Stimulated activated CD8-positive, alpha-beta memory T cell treated with anti-CD3 and anti-CD28 coated beads, Interleukin-12 subunit alpha, Interleukin-12 subunit beta, amount 100 ng/mL, for 4 hours (primary cell): ENCODE measurements at places on chromosomes 7 and 10.

- DNase-seq: no peak
These were observed 265.9 kb downstream of the FGFR2 start for GRCh38 chr10:121332353-121332752.

DNA sequence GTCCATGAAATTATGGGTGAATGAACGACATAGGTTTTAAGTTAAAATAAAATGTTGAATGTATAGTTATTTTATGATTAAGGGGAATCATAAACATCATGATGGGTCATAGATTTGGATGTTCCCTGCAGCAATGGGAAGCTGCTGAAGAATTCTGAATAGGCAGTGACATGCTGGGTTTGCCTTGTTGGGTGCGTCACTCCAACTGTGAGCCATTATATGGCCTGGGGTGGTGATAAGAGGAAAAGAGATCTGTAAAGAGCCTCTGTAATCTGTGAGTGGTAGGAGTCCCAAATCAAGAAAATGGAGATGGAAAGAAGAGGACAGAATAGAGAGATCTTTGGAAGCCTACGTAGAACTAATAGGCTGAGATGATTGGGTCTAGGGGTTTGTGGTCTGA lies 58.1 kb upstream of the GPR26 start:
- DNase-seq: no peak

DNA sequence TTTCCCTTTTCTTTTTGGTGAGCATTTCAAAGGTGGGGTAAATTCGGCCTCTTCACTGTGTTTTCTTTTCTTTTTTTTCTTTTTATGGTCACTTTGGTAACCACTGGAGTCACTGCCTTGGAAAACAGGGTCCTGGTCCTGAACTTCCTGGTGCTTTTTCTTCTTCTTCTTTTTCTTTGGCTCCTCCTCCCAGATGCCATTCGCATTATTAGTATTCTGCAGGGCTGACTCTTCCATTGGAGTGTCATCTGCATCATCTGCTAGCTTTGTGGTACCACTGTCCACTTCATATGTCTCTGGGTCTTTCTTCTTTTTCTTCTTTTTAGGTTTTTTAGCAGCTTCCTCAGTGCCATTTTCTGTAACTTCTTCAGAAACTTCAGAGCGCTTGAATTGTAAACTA lies 10.5 kb downstream of the POLR1F start:
- DNase-seq: no peak

DNA sequence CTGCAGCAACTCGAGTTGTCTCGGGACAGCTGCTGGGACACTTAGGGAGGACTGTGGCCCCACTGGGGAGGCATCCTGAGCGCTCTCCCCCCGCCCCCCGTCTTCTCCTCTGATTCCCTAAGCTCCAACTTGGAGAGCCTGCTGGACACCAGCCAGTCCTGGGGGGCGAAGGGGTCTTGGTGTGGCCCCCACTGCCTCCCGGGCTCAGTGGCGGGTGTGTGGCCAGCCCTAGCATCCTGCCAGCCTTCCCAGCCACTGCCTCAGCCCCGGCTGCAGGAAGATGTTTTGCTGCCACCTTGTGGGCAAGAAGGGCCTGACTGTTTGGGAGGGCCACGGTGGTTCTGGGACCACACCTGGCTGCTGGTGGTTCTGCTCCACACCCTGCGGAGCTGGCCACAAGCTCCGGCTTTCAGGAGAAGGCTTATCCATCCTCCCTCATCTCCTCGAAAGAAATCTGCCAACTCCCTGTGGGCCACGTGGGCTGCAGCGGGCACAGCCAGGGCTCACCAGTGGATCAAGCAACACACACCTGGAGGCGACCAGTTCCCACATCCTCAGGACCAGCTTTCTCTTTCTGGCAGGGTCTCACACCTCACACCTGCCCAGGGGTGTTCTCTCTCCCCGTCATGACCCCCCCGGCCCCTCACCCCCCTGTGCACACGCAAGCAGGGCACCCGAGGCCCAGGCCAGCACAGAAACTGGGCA lies 24.8 kb downstream of the AGAP3 start:
- DNase-seq: peak; percentile 48

- DNase-seq: no peak
These were observed 667 bp downstream of the KLLN start for GRCh38 chr10:87862679-87863052.

DNA sequence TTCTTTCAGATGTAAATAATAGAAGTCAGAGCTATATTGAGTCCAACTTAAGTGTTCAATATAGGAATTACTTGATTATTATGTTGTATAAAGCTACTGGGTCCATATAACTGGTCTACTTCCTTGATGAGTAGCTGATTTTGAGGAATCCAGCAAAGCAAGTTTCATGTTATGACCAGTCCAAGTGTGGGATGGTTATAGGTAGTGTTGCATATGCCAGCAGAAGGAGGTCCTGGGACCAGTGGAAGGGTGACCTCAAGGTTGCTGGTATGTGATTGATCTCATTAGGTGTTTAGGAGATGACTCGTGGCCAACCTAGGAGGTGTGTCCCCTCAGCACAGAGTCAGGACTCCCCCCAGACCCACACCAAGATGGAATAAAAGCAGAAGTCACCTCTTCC lies 551.5 kb downstream of the KCNMA1 start:
- no peak for DNase-seq

GRCh38 chr7:5177060-5177459 lies 13.0 kb upstream of the WIPI2 start:
- no peak for DNase-seq

GRCh38 chr10:99329554-99330346 lies 594 bp downstream of the CNNM1 start:
- DNase-seq: no peak

DNA sequence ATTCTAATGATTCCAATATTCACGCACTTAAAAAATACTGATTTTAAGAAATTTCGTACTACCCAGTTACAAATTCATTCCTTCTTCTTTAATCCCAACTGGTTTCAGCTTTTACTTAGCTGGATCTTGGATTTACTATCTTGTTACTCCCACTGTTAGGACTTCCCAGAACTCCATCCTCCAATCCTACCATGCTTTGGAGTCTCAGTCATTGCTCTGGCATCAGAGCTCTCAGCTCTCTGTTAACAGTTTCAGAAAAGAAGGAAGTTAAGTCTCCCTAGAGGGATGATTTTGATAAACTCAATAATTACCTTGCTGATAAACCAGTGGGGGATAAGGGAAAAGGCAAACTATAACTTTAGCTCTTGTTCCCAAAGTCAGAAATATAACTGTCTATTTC lies 9.5 kb downstream of the PPA1 start:
- DNase-seq: no peak

GRCh38 chr10:44922021-44922420 lies 10.9 kb downstream of the TMEM72 start:
- no peak for DNase-seq

GRCh38 chr7:78222001-78222751 lies 423.6 kb downstream of the PHTF2 start:
- no peak for DNase-seq

DNA sequence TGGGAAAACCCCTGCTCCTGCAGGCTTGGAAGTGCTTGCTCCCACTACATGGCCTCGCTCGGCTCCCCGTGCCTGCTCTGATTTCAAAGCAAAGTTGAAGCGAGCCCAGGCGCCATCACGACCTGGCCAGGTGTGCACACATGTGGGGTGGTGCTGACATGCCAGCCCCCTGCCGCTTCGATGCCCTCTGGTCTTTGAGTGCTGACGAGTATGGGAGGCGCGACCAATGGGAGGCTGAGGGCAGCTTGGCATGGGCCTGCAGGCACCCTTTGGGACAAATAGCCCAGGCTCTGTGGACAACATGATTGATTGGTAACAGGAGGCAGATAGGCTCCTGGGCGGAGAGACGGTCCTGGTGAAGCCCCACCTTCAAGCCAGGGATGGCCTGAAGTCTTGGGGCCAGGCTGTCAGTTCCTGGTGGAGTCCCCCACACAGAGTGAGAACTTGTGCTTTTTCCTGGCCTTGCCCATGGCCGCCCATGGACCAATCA lies 252.4 kb upstream of the SEMA3A start:
- no peak for DNase-seq

DNA sequence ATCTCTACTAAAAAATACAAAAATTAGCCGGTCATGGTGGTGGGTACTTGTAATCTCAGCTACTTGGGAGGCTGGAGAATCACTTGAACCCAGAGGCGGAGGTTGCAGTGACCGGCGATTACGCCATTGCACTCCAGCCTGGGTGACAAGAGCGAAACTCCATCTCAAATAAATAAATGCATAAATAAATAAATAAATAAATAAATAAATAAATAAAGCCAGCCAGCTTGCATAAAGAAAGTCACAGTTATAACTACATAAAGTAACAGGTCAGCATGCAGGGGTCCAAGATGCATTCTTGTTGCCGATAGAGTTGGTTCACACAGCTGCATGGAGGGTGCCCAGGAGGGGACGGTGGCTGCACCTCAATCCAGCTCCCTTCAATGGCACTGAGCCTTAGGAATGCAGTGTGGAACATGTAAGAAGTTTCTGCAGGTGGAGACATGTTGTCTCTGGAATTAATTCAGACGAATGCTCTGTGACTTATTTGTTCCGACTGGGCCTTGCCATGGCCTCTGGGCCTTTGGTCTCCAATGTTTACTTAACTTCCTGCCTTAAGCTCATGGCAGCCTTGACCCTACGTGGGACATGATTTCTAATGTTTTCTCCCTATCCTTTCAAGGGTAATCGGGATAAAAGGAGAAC lies 159.6 kb upstream of the PRKCQ start:
- DNase-seq: no peak

GRCh38 chr10:77686096-77686495 lies 48.5 kb upstream of the KCNMA1 start:
- no peak for DNase-seq

GRCh38 chr7:142800699-142801260 lies 30.0 kb downstream of the PRSS2 start:
- no peak for DNase-seq

DNA sequence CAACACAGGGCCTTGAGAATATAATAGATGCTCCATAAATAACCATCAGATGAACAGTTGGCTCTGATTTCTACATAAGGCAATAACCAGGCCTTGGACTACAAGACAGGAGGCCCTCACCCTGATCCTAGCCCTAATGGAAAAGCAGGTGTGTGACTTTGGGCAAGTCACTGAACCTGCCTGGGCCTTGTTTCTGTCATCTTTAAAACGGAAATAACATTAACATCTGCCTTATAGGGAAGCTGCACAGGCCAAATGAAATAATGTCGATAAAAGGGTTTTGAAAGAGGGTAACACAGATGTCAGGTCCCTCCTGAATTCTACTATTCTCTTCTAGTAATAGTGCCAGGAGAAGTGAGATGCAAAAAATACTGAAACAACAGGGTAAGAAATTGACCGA lies 20.7 kb downstream of the PIK3AP1 start:
- no peak for DNase-seq

DNA sequence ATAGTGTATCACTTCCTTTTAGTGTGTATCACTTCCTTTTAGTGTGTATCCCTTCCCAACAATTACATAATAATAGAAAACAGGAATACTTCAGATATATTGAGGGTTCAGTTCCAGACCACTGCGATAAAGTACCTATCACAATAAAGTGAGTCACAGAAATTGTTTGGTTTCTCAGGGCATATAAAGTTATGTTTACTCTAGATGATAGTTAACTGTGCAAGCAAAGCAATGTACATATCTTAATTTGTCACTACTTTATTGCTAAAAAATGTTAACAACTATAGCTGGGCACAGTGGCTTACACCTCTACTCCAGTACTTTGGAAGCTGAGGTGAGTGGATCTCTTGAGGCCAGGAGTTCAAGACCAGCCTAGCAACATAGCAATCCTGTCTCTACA lies 938.4 kb downstream of the CCSER2 start:
- DNase-seq: no peak

DNA sequence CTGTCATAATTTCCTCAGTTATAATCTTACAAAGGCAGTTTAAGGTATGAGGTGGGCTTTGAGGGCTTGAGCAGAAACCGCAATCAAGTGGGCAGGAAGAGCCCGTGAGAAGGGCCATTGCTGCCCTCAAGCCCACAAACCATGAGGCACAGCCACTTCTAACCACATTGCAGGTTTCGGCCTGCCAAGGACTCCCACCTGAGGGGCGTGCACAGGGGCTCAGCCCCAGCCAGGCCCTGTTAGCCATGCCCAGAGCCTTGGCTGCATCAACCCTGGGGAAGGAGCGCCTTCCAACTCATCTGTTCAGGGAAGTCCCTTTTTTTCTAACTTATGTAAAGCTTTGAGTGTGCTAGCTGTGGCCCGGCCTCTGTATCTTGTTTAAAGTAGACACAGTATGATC lies 5.9 kb upstream of the FFAR4 start:
- DNase-seq: no peak

DNA sequence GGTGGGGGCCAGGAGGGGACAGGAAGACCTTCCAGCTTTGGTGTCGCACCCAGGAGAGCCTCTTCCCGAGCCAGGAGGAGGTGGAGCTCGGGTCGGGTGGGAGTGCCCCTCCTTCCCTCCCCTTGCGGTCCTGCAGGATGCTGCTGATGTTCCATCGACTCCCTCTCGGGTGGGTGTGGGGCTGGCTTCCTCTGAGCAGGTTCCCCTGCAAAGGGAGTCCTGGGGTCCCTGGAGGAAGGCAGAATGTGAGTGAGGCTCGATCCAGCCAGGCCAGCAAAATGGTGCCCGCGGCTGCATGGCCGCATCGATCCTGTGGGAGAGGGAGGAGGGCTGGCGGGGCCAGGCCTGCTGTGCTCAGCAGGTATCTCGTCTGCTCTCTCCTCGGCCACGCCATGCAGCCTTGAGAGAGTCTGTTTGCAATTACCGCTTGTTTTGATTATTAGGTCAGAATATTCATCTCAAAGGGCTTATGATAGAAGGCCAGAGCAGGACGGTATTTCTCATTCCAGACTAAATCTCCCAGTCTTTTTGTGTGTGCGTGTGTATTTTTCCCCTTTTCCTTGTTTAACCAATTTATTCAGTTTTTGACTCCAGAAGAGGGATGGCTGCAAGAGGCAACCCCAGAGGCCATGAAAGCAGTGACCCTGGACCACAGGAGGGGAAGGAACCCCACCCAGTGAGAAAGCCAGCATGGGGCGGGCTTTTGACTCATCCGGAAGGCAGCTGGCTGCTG lies 137.3 kb upstream of the ZMIZ1 start:
- no peak for DNase-seq

GRCh38 chr7:120838281-120838682 lies 19.7 kb downstream of the TSPAN12 start:
- DNase-seq: no peak

- no peak for DNase-seq
These were observed 60.8 kb downstream of the RHOBTB1 start for GRCh38 chr10:60883187-60883586.

DNA sequence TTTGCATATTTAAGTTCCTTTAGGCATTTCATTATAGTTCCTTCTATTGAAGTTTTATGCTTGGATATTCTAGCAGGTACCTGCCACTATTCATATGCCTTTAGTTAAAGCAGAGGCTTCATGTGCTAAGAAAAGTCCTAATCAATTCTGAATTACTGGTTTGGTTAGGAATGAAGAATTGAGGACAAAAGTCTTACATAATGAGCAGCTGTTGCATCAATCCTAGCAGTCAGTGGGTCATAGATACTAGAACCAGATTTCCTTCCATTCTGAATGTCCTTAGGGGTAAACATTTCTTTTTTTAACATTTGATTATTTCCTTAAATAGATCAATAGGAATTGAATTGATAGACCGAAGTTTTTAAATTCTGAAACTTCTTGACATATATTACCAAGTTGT lies 59.2 kb downstream of the CDK13 start:
- DNase-seq: no peak
